ENCODE measurements at places on chromosomes 7 and 10.
A peak's percentile ranks its signal among the peaks of the same experiment; 100 is the strongest.

- DNase-seq: no peak
Measured at GRCh38 chr10:116300542-116300941, 23.7 kb upstream of the CCDC172 start.

DNA sequence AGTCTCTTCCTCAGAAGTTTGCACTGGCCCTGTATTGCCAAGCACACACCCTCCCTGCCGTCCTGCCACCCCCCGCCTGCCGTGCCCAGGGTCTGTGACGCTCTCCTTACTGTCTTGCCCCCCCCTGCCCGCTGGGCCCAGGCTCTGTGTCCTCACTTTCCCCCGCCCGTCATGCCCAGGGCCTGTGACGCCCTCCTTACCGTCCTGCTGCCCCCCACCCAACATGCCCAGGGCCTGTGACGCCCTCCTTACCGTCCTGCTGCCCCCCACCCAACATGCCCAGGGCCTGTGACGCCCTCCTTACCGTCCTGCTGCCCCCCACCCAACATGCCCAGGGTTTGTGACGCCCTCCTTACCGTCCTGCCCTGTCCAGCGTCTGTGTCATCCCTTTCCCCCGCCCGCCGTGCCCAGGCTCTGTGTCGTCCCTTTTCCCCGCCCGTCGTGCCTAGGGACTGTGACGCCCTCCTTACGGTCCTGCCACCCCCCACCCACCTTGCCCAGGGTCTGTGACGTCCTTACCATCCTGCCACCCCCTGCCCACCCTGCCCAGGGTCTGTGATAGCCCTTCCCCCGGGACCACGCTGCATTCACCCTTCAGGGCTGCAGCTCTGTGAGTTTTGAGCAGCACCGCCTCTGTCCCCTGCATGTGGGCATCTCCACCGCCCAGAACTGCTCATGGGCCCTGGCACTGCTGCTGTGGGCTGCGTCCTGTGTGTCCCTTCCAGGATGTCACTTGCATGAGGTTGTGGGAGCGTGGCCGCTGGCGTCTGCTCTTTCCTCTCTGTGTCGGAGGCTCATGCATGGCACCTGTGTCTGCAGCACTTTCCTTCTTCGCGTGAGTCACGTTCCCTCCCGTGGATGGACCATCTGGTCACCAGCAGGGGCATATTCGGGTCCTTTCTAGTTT, 19.3 kb upstream of the PRKAR1B start:
- no peak for DNase-seq

DNA sequence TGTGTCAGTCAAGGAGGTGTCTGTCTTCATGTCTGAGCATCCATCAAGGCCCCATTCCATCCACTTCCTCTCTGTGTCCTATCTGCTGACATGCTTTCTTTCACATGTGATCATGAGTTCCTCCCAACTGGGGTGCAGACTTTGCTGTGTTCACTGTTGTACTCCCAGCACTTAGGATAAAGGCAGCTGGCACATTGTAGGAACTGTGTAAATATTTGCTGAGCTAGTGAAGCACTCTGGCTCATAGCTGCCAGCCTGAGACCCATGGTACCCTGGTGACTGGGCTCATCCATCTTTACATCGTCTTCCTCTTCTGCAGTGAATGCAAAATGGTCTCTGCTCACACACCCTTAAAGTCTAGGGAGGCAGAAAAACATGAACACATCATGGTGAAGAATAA, 242.2 kb upstream of the IGFBP3 start:
- DNase-seq: no peak

DNA sequence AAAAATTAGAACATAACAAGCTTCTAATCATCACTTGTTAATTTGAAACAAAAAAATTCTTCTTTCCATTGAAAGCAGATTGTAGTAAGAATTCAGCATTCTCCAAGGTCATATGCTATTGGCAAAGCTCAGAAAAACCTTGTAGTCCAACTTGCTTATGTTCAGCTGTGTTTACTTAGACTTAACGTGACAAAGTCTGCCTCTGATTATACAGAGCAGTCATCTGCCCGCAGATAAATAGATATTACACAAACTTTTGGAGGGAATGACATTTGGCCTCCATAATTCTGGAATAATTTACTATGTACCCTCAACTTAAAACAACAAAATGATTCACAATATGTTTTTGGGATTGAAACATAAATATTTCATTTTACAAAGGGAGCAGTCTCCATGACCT, 45.8 kb downstream of the MKX start:
- DNase-seq: no peak

DNA sequence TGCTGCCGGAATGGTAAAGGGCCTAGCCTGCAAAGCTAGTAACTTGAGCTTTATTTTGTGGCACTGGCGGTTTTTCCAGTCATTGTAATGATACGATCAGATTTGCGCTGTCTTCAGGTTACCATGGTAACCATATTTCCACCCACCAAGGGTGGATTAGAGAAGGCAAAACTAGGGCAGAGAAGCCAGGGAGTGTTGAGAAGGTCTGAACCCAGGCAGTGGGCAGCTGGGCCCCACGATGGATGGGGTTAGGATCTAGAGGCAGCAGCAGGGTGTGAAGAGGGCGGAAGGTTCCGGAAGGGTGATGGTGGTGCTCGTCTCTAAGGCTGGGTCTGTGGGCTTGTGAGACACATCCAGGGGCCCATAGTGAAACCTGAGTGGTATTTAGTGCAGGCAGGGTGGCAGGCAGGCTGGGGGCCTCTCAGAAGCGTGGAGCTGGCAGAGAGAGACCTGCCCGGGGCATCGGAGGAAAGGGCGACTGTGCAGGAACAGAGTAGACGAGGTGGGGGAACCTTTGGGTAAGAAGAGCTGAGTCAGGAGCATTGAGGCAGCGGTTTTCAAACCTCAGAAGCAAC, 87.9 kb upstream of the GTF2I start:
- DNase-seq: no peak

DNA sequence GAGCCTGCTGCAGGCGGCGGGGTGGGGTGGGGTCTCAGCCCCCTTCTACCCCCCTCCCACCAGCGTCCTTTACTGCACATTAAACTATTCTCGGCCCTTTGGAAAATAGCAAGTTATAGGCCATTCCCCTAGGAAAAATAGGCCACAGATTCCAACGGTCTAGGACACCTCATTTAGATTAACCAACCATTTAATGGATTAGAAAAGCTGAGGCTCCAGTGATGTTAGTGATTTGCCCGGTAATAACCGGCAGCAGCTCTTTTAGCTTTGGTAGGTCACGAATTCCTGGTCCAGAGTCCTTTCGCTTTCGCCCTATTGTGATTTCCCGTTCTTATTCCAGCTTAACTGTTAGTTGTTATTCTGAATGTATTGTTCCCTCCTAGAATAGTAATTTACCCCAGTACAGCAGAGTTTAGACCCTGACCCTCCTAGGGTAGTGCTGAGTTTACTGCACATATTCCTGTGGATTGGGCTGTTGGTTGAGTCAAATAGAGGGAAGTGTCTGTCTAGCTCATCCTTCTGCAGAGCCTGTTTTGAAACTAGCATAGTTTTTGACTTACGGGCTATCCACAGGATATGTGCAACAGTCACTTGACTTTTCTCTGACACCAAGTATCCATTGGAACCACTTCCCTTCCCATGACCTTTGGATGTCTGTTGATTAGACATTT, 754 bp downstream of the GSTO1 start:
- DNase-seq: peak; percentile 3

DNA sequence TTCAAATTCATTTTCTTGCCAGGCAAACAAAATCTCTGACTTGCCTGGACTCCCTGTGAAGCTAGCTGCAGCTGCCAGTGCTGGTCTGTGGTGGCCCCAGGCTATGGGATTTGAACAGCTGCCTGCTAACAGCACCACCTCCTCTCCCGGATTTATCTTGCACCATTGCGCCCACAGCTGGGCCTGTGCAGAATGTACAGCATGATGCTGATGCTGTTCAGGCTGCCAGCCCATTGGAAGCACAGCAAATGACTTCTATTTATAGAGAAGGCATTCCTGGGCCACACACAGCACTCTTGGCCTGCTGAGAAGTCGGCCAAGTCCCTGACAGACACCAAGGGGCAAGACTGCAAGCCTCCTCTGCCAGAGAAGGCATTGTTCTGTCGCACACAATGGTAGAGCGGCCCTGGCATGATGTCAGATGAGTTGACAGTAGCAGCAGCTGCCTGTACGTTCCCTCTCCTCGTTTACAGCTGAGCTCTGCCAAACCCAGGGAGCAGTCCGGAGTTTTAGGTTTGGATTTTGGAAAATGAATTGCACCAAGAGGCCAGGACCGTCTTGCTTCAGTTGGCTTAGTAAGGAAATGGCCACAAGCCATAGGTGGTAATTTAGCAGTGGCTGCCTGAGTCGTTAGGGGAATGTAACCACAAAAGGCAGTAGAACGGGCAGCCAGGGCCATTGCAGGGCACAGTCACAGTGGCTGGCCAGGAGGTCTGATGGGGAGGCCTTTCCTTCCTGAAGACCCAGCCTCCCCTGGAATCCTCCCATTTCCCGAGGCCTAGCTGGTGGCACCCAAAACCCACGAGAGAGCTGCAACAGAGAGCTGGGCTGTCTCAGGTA, 38.5 kb downstream of the MTURN start:
- DNase-seq: peak; percentile 99

DNA sequence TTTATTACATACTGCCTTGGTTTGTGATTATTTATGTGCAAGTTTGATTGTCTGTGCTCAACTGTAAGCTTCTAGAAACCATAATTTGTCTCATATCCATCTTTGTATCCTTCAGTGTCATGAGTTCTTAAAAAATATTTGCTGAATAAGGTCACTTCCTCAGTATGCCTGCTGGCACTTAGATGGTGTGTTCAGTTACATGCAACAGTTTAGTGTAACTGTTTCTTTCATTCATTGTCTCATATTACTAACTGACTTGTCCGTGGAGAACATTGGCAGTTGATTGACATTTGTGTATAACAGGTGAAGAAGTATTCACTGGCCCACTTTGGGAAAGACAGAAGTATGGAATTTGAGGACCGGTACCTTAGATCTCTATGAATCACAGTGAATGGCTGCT, 236.9 kb downstream of the PRKG1 start:
- no peak for DNase-seq

DNA sequence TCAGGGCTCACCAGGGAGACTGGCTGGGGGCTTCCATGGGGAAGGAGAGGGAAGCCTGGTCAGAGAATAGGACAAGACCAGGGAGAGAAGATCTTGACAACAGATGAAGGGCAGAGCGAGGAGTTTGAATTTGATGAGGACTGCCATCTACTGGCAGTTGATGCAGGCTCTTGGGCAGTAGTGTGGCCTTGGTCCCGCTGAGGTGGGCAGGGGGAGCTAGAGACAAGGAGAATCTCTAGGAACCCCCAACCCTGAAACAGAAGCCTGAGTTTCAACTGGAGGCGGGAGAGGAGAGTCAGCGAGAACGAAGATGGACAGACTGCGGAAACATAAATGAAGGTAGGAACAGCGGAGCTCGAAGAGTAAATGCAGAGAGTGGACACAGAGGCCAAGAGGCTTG, 81.0 kb downstream of the PPP1R3C start:
- DNase-seq: peak; percentile 21

GRCh38 chr7:4325732-4326131, 356.4 kb upstream of the FOXK1 start:
- no peak for DNase-seq

DNA sequence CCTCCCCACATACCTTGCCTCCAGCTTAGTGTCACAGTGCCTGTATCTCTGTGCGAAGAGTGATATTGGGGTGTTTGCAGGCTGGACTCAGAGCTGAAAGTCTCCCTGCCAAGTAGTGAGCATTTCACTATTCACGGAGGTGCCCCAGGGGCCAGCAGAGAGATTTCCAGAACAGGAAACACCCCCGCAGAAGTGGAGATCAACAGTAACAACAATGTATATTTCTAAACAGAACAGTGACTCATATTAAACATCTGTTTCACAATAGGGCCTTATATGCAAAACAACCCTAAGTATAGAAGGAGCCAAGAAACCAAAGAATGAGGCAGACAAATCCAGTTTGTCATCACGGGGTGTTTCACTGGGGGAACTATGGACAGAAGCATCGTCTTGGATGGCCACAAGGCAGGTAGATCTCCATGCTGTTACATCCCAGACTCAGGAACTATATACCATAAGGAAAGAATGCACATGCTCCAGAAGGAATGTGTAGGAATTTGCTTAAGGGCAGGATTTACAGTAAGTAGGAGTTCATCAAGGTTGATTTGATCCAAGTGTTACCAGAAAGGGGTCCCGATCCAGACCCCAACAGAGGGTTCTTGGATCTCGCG, 29.3 kb upstream of the CCL24 start:
- DNase-seq: peak; percentile 83

GRCh38 chr10:61692447-61693010, 29.8 kb downstream of the CABCOCO1 start:
- DNase-seq: no peak

DNA sequence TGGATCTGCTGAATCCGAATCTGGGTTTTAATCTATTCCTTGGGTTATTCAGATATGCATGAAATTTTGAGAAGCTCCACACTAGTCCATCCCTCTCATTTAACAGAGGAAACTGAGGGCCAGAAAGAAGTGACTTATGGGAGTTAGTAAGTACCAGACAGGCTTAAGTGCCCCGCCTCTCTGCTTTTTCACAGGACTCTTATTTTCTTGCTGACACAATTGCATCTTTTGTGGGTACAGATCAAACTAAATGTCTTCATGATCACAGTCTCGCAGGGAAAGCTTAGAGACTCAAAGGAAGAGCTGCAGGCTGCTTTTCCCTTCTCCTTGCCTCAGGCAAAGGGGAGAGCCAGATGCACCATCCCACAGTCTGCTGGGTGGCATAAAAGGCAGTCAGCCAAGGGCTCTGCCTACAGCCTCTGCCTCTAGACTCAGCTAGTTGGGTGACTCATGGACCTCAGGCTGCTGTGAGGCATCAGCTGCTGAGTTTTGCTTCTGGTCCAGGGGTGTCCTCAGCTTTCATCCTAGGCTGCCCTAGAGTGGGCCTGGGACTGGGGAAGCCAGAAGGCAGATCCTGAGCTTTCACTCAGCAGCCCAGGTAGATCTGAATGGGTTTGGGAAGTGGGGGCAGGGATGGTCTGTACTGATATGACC, 11.6 kb downstream of the GOLGA7B start:
- peak; percentile 94 for DNase-seq

DNA sequence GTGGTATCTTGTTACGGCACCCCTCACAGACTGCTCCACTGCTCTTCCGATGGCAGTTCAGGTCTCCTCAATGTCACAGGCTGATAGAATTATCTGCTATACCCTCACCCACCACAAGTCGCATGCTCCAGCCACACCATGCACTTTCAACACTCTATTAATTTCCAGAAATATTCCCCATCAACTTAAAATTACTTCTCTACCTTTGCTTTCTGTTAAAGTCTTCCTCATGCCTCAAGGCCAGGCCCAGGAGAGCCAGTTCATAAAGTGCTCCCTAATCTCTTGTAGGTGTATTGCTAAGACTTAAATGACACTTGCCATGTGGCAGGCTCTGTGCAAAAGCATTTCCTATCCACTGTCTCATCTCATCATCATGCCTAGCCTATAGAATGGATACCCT, 105.9 kb upstream of the ARID5B start:
- no peak for DNase-seq

GRCh38 chr7:28748933-28749584, 209.1 kb downstream of the TRIL start:
- DNase-seq: peak; percentile 88

GRCh38 chr10:133010095-133010842, 67.9 kb upstream of the CFAP46 start:
- DNase-seq: no peak
